AG08396 (cell line): ENCODE measurements at places on chromosomes 3 and 15.
A peak's percentile ranks its signal among the peaks of the same experiment; 100 is the strongest.

- DNase-seq = no peak
Observed at GRCh38 chr3:186985661-186986364, 55.5 kb downstream of the ST6GAL1 start.

- no peak for DNase-seq
Observed at GRCh38 chr3:72629191-72629631, 219.0 kb downstream of the SHQ1 start.

- DNase-seq = no peak
Observed at GRCh38 chr3:178169421-178169820, 366.8 kb upstream of the KCNMB2 start.

DNA sequence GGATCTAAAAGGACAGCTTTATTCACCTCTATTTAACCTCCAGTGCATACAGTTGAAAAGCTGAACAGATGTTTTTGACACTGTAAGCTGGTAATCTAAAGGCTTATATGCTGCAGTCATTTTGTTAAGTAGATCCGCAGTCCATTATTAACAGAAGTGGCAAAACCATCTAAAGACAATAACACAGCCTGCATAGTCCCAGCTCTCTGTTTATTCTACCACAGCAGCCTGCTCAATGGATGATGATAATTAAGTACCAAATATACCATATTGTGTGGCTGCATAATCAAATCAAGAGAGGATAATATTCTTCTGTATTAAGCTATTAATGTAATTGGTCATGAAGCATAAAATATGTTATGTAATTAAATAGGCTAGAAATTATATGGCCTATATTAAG lies 207.1 kb downstream of the MEIS2 start:
- DNase-seq = no peak

DNA sequence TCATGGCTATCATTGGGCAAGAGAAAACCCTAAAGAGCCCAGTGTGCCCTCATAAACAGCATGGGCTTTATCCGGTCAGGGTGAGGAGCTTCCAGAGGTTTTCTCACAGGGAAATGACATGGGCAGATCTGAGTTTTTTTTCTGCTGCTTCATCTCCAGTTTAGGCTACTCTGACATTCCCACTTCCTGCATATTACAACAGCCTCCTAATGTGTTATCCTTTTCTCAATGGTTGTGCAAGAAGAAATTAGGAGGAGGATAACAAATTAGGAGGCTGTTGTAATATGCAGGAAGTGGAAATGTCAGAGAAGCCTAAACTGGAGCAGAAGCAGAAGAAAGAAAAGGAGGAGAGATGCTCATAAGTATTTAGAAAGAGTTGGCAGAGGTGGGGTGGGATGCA lies 175.6 kb downstream of the MTHFS start:
- DNase-seq = no peak

DNA sequence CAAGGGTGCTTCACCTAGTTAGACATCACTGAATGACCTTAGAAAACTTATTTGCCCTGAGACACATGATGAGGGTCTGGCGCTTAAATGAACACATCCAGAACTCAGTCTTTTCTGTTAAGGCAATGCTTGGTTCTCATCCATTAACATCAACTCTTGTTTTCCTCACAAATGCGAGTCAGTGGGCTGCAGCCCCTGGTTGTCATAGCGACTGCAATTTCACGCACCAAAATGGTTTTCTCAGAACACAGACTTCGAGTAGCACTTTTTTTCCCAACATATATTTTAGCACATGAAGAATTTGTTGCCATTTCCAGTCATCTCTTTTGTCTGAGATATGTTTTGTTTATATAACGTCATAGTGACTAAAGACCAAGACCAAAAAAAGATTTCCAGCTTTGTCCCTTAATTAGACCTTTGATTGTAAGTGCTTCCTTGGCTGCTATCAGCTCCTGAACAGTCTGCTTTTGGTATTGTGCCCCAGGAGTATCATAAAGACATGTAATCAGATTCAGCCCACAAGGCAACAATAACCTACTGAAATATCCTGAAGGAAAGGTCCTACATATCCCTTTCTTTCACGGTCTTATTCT lies 68.5 kb downstream of the GPR176 start:
- no peak for DNase-seq

- no peak for DNase-seq
Observed at GRCh38 chr3:13750215-13750614, 129.7 kb downstream of the WNT7A start.

DNA sequence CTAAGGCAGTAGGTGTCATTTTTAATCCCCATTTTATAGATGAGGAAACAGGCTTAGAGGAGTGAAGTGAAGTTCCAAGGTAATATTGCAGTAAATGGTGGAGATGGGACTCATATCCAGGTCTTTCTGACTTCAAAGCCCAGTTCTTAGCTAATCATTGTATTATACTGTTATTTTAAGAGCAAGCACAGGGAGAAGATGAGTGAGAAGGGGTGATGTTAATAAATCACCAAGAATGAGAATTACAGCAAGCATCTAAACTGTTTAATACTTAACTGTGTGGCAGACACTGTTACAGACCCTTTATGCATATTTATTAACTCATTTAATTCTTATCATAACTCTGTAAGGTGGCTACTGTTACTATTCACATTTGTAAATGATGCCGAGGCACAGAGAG lies 61.2 kb downstream of the VPS8 start:
- no peak for DNase-seq

- DNase-seq = no peak
Observed at GRCh38 chr3:181722766-181723425, 11.2 kb downstream of the SOX2 start.

GRCh38 chr3:179069762-179070390 lies 1.7 kb downstream of the ZMAT3 start:
- DNase-seq = peak; percentile 18

DNA sequence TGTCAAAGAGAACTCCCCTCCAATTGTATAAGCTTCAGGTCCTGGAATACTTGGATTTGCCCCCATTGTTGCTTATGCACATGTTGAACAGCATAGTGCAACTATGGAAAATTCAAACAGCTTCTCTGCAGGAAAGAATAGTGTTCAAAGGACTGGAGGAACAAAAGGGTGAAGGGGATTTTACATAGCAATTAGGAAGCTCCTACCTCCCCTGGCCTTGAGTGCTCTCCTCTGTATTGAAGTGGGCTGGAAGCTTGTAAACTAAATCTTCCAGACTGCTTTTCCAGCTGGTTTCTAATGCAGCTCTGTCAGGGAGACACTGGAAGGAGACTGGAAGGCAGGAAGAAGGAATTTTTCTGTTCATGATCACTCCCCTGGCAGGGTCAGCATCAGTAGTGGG lies 7.2 kb upstream of the ELP6 start:
- no peak for DNase-seq

DNA sequence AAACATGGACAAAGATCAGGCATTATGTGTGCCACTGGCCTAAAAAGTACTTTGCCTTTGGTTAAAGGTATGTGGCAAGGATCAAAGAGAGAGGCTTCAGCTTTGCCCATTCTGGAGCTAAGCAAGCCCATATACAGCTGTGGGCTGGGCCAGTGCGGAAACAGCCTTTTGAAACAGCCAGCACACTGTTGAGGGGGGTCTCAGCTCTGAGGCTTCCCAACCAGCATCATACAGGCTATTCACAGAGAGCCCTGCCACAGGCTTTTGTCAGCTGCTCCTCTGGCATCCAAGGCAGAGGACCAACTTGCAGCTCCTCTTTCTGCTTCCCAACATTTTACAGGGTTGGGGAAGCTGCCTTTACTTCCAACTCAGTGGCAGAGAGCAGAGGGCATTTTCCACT lies 63.2 kb upstream of the FOXB1 start:
- no peak for DNase-seq

- DNase-seq = no peak
Observed at GRCh38 chr3:42226470-42227425, 39.2 kb downstream of the CCK start.

GRCh38 chr15:66570327-66570726 lies 4.5 kb upstream of the LCTL start:
- DNase-seq = no peak

DNA sequence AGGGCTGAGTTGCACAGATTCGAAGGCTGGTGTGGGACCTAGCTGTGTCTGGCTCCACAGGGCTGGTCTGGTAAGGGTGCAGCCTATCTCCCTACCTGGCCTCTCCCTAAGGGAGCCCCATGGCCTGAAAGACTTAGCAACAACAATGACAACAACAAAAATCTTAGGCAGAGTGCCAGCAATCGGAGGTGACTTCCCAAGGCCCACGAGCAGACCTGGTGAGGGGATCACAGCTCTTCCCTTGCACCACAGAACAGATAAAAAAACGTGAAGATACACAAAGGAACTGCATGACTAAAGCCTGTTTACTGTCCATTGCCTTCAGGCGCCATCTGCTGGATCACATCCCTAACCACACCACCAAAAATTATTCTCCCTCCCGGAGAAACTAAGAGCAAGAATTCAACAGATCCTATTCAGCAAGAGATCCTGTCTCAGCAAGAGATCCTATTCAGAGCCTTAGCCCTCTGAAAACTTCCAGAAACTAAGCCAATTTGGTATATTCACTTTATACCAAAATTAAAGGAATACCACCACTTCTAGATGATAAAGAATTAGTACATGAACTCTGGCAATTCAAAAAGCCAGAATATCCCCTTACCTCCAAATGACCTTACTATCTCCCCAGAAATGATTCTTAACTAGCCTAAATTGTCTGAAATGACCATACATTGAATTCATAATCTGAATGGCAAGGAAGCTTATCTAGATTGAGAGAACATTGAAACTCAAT lies 24.1 kb upstream of the OR5K4 start:
- DNase-seq = peak; percentile 34
